Effector memory CD8-positive, alpha-beta T cell (primary cell): ENCODE measurements at places on chromosomes 11 and 22.

DNA sequence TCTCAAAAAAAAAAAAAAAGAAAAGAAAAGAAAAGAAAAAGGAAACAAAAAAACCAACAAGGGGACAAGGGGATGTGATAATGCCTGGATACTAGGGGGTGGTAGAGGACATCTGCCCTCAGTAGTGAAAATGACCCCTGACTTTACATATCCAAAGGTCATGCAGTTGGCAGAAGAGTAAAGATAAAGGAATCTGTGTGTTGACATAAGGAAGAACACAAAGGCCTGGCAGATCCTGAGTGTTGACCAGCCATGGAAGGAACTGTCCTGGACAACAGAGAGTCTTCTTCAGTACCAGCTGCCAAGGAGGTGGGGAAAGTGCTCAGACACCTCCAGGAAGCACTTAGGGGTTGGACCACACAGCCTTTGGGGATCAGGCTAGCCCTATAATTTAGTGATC lies 12.6 kb downstream of the SLC43A1 start:
- H3K36me3 ChIP-seq: peaks cover 9% of the 10 kb centered on the region
- no peaks in the 10 kb centered on the region for H3K27me3 ChIP-seq
- H3K27ac ChIP-seq: no peak overlapping the region
- no peaks in the 10 kb centered on the region for H3K4me1 ChIP-seq

DNA sequence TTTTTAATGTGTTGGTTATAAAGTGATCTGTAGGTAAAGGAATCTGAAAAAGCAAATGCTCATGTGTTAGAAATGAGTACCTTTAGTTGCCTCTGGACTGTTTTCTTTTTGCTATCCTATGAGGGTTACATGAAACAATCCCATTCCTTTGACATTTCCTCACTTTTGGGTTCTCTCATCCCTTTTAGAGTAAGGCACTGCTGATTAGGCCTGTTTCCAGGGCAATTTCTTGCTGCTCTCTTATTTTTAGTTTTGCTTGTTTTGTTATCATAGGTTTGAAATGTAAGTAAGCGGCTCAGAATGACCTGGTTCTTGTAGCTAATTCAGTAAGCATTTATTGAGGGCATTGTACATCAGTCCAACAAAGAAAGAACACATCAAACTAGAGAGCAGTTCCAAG lies 138.9 kb downstream of the DDX10 start:
- H3K27me3 ChIP-seq: no peaks in the 10 kb centered on the region
- no peaks in the 10 kb centered on the region for H3K36me3 ChIP-seq
- H3K4me3 ChIP-seq: no peak overlapping the region
- no peak for DNase-seq
- H3K27ac ChIP-seq: no peak overlapping the region

GRCh38 chr11:134554861-134555260 lies 142.8 kb upstream of the B3GAT1 start:
- no peaks in the 10 kb centered on the region for H3K36me3 ChIP-seq
- no peak overlapping the region for H3K27ac ChIP-seq
- no peaks in the 10 kb centered on the region for H3K4me1 ChIP-seq
- no peak for DNase-seq
- peaks cover 67% of the 10 kb centered on the region for H3K27me3 ChIP-seq

DNA sequence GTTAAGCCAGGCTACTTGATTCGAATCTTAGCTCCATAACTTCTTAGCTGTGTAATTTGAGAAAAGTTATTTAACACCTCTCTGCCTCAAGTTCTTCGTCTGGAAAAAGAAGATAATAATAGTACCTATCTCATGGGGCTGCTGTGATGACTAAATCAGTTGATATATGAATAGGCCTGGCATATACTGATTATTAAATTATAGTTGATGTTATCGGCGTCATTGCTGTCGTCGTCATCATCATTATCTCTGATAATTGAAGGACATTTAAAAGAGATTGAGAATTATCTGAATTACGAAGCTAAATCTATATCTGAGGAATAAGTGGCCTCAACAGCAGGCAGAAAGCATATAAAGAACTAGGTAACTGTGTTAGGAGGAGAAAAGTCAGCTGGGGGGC lies 145.0 kb downstream of the APOL5 start:
- no peak for DNase-seq
- H3K4me1 ChIP-seq: no peaks in the 10 kb centered on the region
- no peak overlapping the region for H3K4me3 ChIP-seq
- peaks cover 9% of the 10 kb centered on the region for H3K27me3 ChIP-seq
- no peak overlapping the region for H3K27ac ChIP-seq
- no peaks in the 10 kb centered on the region for H3K36me3 ChIP-seq

DNA sequence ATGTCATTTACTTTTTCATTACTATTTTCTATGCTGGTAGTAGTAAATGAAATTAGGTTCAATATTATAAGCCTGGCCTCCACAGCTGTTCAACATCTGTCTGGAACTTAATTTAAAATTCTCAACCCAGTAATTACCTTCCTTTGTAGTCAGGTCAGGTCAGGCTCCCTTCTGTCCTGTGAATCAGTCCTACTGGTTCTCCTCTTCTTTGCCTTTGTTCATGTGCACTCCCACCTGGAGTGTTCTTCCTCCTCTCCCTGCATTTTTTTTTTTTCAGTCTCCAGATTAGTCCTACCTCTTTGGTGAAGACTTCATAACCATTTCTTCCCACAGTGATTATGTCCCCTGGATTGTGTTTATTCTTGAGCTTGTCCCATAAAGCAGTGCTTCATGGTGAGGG lies 67.9 kb downstream of the DKK3 start:
- no peak overlapping the region for H3K4me3 ChIP-seq
- H3K27me3 ChIP-seq: no peaks in the 10 kb centered on the region
- no peak for DNase-seq
- H3K27ac ChIP-seq: peak overlapping the region; percentile 20

DNA sequence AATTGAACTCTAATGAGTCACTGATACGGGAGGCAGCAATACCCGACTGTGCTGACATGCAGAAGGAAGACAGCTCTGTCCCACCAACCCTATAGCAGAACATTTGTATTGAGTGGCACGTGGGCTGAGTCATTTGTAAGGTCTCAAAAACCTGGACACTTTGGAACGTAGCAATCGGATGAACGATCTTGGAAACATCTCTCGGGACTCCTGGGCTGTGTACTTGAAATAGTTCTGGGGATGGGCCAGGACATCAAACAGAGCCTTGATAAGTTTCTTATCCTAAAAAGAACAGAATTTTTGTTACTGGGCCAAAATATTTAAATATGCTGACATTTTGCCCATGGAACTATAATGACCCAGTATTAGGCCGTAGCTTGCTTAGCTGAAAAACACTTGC lies 17.1 kb upstream of the NRIP3 start:
- DNase-seq: no peak
- H3K4me3 ChIP-seq: no peak overlapping the region
- H3K36me3 ChIP-seq: no peaks in the 10 kb centered on the region
- peaks cover 26% of the 10 kb centered on the region for H3K27me3 ChIP-seq

DNA sequence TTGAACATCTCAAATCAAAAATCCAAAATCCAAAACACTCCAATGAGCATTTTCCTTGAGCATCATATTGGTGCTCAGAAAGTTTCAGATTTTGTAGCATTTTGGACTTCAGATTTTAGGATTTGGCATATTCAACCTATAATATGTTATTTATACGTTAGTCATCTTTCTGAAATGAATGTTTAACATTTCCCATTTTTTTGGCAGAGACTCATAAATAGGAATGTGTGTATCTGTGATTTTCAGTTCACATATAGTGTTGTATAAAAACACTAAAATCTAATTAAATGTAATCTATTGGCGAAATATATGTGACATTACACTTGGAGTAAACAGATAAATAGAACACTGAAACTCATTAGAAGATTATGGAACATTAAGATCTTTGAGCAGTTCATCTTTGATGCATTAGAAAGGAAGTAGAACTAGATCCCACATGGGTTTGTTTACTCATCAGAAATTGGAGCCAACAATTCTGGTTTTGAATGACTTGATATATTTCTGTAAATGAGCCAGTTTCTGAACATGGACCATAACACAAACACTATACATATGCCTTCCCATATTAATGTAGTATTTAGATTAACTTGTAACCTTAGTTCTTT lies 153.1 kb downstream of the UVRAG start:
- no peak overlapping the region for H3K4me3 ChIP-seq
- H3K36me3 ChIP-seq: peaks cover 4% of the 10 kb centered on the region
- no peaks in the 10 kb centered on the region for H3K27me3 ChIP-seq
- peaks cover 6% of the 10 kb centered on the region for H3K4me1 ChIP-seq

- H3K27me3 ChIP-seq: no peaks in the 10 kb centered on the region
- no peak for DNase-seq
Measured at GRCh38 chr11:13321431-13321830, 43.8 kb downstream of the BMAL1 start.

DNA sequence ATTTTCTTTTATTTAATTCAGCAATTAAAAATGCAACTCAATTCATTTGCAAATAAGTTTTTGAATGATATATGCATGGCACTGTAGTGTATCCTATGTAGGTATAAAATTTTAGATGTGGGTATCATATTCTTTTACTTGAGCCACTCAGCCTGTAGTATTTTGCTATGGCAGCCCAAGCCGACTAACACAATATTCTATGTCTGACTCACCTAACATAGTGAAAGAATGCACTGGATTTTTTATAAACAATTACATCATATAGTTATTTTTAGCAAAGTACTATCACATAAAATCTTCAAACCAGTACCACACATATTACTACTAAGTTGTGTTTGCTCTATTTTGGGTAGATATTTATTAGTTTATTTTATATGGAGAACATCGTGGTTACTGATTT lies 21.9 kb upstream of the GRIA4 start:
- no peaks in the 10 kb centered on the region for H3K27me3 ChIP-seq
- no peaks in the 10 kb centered on the region for H3K36me3 ChIP-seq
- H3K4me1 ChIP-seq: no peaks in the 10 kb centered on the region
- no peak overlapping the region for H3K4me3 ChIP-seq
- no peak overlapping the region for H3K27ac ChIP-seq
- no peak for DNase-seq

DNA sequence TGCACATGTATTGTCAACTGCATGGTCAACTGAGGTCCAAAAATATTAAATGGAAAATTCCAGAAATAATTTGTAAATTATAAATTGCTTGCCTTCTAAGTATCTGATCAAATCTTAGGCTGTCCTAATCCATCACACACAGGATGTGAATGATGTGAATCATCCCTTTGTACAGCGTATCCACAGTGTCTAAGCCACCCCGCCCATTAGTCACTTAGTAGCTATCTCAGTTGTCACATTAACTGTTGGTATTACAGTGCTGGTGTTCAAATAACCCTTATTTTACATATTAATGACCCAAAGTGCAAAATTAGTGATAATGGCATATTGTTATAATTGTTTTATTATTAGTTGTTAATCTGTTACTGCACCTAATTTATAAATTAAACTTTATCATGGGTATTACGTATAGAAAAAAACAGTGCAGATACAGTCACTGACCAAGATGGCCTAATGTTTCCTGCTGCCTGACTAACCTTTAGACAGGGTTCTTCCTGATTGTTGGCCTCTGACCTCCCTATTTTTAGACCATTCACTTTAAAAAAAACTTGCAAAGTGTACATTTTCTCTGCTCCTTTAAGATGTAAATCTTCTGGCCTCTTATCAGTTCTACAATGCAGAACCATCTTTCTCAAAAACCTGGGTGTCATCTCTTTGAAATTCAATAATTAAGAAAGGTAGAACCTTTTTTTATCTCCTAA lies 2.9 kb upstream of the SVIP start:
- H3K4me1 ChIP-seq: peaks cover 12% of the 10 kb centered on the region
- DNase-seq: no peak
- H3K36me3 ChIP-seq: peaks cover 10% of the 10 kb centered on the region

DNA sequence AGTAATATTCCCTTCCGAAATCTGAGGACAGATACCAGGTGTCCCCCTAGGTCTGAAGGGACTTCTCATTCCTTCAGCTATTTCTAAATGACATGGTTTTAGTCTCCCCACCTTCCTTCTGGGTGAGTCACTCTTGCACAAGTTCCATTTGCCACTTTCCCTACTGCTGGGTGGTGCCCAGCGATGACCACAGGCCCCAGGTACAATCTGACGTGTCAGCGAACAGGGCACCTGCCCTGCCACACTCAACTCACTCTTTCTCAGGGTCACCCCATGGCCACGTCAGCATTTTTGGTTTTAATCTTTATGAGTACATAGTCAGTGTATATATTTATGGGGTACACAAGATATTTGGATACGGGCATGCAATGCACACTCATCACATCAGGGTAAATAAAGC lies 17.2 kb downstream of the POU2AF1 start:
- no peaks in the 10 kb centered on the region for H3K36me3 ChIP-seq
- no peak overlapping the region for H3K4me3 ChIP-seq
- H3K27me3 ChIP-seq: no peaks in the 10 kb centered on the region
- H3K4me1 ChIP-seq: no peaks in the 10 kb centered on the region
- DNase-seq: no peak

GRCh38 chr22:37334859-37335805 lies 52.8 kb downstream of the CYTH4 start:
- H3K4me3 ChIP-seq: peak overlapping the region; percentile 25
- peaks cover 92% of the 10 kb centered on the region for H3K27me3 ChIP-seq
- peaks cover 8% of the 10 kb centered on the region for H3K4me1 ChIP-seq
- no peak overlapping the region for H3K27ac ChIP-seq
- DNase-seq: no peak
- peaks cover 12% of the 10 kb centered on the region for H3K36me3 ChIP-seq

DNA sequence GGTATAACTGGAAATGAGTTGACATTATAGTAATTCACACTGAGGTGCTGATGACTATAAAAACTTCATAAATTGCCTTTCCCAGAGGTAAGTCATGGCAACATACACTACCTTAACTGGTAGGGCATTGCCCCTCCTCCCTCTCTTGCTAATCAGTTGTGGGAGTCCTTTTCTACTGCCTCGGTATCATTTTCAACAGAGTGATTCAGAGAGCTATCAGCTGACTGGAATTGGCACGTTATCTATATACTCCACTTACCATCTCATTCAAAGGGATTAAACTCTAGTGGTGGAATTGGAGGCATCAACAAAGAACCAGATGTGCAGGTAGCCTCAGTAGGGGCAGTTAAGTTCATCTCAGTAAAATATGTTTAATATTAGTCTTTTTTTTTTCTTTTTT lies 8.0 kb upstream of the NUP160 start:
- no peak overlapping the region for H3K27ac ChIP-seq
- no peaks in the 10 kb centered on the region for H3K4me1 ChIP-seq
- H3K4me3 ChIP-seq: no peak overlapping the region
- peaks cover 8% of the 10 kb centered on the region for H3K27me3 ChIP-seq
- peaks cover 3% of the 10 kb centered on the region for H3K36me3 ChIP-seq

DNA sequence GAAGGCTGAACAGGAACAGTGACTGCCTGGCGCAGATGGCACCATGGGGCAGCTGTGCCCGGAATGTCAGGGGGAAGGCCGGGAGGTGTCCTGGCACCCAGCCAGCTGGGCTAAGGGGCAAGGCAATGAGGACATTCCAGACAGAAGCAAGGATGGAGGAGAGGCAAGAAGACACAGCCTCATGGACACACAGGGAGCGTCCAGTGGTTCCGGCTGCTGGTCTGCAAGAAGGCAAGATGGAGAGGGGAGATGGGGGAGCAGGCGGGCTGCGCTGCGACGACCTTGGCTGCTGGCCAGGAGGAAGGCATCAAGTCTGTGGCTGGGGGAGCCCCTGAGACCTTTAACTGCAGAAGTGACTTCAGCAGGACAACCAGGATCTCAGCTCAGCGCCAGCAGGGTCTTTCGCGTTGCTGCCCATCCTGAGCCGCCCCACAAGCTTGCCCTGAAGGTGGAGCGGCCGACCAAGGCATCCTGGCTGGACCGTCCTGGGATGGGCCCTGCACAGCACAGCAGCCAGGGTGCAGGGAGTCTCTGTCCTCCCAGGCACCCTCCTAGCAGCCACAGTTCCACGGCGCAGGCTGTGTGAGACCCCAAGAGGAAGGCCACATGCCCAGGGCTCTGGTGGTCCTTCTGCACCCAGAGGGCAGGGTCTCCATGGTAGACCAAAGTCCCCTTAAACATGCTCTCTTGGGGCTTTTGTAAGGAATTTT lies 531.7 kb downstream of the BRD1 start:
- DNase-seq: no peak
- no peak overlapping the region for H3K27ac ChIP-seq
- H3K27me3 ChIP-seq: peaks cover 40% of the 10 kb centered on the region
- H3K36me3 ChIP-seq: peaks cover 3% of the 10 kb centered on the region
- no peak overlapping the region for H3K4me3 ChIP-seq
